ENCODE measurements at places on chromosomes 5 and 9.
A peak's percentile ranks its signal among the peaks of the same experiment; 100 is the strongest.

DNA sequence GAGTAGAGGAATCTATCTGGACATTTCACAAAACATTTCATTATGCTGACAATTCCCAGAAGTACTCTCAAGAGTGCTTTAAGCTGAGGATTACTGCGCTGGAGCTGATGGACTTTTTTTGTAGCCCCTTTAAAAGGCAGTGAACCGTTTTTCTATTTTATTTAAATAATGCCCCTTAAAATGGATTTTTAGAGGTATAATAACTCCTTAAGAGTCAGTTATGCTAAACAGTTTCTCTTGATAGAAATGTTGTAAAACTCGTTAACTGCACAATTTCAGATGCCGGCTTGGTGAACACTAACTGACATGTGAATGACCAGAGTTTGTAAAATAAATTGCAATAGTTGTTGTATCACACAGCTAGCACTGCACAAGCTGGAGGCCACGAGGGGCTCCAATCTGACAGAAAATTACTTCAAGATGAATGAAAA lies 174.0 kb downstream of the NR2F1-AS1 start:
- DNase-seq: no peak

DNA sequence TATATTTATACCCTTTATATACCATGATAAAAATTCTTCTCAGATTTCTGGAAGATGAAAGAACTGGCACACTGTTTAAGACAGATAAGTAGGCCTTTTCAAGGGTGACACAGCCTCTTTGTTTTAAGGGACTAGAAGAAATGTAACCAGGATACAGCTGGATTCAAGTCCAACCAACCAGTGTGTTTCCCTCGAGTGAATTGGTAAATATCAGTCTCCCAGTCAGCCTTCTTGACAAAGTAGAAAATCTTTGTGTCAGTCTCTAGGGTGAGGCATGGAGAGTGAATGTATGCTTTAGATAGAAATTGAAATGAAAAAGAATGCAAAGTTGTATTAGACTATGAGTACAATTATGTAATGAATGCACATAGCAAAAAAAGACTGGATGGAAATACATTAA lies 119.1 kb downstream of the ZDHHC21 start:
- DNase-seq: no peak

DNA sequence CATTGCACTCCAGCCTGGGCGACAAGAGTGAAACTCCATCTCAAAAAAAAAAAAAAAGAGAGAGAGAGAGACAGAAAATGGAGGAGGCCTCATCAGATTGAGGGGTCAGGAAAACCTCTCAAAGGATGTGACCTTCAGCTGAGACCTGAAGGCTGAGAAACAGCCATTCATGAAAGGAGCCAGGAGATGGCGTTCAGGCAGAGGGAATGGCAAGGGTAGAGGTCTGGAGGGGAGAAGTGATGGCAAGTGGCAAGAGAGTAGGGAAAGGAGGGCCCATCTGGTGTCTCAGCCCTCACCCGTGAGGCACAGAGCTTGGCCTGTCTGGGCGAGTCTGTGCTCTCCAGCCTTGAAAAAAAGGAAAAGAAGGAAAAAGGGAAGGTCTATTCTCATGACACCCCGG lies 17.0 kb downstream of the CAMK2A start:
- DNase-seq: no peak

DNA sequence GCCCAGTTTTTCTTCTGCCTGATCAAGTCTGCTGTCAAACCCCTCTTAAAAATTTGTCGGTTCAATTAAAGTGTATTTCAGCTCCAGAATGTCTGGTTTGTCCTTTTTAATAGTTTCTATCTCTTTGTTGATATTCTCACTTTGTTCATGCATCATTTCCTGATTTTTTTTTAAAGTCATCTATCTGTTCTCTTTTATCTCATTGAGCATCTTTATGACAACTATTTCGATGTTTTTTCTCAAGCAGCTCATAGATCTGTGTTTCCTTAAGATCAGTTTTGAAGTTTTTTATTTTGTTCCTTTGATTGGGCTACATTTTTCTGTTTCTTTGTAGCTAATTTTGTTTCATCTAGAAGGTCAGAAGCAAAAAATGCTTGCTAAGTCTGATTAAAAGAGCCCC lies 53.7 kb downstream of the FGD3 start:
- DNase-seq: no peak

GRCh38 chr9:112479221-112479620 lies 7.4 kb upstream of the KIAA1958 start:
- no peak for DNase-seq

GRCh38 chr5:107672211-107673038 lies 1.7 kb upstream of the EFNA5 start:
- DNase-seq: no peak

DNA sequence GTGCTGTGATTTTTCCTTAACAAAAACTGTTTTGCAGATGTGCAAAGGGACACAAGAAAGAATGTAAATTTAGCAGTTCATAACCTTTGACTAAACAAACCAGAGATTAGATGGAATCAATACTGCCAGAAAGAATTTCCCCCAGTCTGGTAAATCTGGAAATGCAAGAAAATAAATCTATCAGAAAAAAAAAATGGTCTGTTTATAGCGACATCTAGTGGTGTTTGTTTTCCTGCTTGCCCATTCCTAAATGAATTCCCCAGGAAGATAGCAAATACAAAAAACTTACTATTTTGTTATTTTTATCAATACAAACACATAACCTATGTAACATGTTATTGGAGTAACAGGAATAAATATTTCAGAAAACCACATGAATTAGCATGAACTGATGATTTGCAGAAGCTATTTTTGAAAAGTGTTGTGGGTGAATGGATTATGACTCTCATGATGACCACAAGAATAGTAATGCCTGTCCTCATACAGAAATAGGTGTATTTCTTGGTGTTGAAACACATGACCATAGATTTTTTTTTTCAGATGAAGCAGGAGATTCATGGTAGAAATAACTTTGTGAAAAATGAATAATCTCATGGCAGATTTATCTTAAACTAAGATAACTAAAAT lies 1703.8 kb downstream of the MAT2B start:
- no peak for DNase-seq

DNA sequence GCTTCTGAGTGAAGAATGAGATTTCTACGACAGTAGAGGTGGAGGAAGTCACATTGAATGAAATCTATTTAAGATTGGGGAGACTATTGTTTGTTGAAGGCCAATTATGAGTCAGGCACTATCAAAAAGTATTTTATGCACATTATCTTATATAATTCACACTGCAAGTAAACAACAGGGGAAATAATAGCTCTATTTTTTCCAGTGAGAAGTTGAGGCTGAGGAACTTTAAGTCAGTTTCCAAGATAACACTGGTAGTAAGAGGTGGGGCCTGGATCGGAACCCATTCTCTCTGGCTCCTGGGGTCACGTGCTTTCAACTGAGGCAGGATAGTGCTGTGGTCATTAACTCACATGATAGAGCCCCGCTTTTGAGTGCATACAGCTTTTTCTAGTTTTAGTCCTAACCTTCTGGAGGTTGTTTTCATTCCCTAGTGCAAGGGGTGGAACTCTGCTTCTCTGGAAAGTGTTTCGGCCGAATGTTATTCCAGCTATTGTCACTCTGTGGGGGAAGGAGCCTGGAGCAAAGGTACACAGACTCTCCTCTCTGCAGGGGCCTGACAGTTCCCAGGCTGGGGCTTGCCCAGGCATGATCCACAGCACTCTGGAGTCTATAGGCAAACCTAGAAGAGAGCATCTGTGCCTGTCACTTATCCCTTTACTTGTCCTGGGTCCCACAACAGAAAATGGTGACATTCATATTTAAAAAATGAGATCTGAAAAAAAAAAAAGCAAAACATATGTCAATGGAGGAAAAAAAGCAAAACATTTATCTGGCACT lies 352.4 kb upstream of the ACTBL2 start:
- no peak for DNase-seq

GRCh38 chr9:92639791-92640271 lies 30.1 kb downstream of the IPPK start:
- no peak for DNase-seq

GRCh38 chr9:35452481-35452880 lies 37.4 kb upstream of the RUSC2 start:
- DNase-seq: no peak

GRCh38 chr9:79883073-79883645 lies 311.4 kb downstream of the TLE4 start:
- peak; percentile 19 for DNase-seq

DNA sequence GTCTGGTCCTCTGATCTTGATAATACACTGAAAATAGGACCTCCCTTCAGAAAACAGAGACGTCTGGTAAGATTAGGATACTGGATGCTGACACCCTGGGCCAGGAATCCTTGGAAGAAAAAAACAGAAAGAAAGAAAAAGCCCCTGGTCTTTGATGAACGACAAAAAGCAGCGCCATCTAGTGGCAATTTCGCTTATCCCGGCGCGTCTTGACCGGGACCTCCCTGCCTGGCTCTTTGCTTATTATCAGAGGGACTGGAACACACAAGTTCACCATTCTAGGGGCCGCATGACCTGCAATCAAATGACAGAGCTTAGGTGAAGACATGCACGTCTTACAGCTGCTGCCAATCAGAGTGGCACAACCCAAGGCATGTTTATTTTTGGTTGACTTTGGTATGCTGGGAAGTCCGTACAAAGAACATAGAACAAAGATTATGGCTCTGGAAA lies 114.9 kb upstream of the NFIB start:
- peak; percentile 3 for DNase-seq

- peak; percentile 96 for DNase-seq
These were observed at the start of the genes PTRH1 and TTC16 for GRCh38 chr9:127715470-127716337. TSS of gene PTRH1 (minus strand) at chr9:127715663. CDS start at chr9:127715639, 24 bp downstream. TSS of gene TTC16 (plus strand) at chr9:127716079. CDS start at chr9:127716146, 67 bp downstream.

DNA sequence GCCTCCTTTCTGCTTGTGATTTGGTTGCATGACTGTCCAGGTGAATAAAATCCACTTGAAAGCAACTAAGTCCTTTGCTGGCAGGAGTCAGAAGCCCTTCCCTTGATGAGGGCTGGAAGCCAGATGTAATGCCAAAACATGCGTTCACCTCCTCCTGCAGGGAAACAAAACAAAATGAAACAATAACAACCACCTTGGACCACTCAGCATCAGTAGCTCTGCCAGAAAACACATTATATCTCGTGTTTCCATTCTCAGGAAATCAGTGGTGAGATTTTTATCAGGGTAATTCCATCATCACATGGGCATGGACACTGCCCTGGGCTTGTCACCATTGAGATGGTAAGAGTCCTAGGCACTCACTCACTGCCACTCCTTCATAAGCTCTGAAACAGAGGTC lies 350.3 kb upstream of the ACTBL2 start:
- no peak for DNase-seq

- no peak for DNase-seq
These were observed 77.6 kb downstream of the CACNA1B start for GRCh38 chr9:137955224-137955570.

DNA sequence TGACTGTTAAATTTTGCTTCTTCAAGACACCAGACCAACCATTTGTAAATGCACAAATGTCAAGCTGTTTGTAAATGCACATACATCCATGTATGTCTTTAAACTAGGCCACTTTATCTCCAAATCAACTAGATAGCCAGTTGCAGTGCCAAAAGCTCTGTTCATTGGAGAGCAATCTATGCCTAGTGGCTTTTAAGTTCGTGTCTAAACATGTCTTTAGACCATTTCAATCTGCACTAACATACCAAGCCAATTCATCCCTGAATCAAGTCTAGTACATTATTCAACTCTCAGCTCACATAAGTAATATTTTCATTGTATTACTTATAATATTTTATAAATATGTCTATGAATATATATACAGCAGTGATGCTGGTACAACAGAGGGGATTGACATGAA lies 985.9 kb downstream of the CDH18 start:
- DNase-seq: no peak

DNA sequence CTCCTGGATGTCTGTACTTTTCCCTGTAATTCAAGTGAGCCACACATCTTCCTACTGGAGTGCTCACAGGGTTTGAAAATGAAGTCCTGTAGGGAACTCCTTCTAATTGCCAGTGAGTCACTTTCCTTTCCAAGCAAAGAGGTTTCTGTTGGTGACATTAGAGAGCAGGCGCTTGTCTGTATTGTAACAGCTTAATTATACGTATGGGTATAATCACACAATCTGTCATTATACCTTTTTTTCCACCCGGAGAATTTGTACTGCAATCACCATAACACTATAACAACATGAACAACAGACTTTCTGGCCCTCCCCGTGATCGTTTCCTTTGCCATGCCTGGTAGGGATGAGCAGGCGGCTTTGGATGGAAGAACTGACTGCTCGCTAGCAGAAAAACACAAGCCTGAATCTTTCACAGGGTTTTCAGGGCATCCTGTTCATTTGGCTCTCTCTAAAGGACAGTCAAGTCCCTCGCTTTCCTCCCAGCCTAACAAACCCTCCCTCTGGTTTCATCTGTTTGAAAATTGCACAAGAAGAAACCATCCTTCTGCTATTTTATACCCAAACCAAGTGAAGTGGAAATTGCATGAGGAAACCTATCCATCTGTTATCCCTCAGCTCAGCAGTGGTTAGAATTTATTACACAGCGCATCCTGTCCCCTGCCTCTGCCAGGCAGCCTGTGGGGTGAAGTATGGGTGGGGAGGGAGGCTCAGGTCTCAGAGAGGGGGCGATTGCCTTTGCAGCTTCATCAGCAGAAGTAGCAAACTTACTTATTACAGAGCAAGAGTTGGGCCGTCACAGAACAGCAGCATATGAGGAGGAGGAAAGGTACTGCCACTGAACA lies 307.0 kb upstream of the TLE4 start:
- DNase-seq: no peak

DNA sequence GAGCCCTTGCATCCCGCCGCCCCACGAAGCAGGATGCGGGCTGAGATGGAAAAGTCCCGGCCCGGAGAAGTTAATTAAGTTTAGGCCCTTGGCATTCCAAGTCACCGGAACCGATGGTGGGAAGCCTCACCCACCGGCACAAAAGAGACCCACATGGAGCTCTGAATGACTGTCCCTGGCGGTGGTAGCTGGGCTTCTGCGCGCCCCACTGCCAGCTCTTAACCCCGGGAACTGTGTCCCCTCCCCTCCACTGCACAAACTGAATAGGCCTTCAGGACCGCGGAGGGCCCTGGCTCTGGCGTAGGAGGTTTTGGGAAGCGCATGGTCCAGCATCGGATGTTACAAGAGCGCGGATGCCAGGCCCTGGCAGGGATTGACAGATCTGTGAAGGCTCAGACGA lies 291.1 kb upstream of the TUT7 start:
- DNase-seq: no peak

DNA sequence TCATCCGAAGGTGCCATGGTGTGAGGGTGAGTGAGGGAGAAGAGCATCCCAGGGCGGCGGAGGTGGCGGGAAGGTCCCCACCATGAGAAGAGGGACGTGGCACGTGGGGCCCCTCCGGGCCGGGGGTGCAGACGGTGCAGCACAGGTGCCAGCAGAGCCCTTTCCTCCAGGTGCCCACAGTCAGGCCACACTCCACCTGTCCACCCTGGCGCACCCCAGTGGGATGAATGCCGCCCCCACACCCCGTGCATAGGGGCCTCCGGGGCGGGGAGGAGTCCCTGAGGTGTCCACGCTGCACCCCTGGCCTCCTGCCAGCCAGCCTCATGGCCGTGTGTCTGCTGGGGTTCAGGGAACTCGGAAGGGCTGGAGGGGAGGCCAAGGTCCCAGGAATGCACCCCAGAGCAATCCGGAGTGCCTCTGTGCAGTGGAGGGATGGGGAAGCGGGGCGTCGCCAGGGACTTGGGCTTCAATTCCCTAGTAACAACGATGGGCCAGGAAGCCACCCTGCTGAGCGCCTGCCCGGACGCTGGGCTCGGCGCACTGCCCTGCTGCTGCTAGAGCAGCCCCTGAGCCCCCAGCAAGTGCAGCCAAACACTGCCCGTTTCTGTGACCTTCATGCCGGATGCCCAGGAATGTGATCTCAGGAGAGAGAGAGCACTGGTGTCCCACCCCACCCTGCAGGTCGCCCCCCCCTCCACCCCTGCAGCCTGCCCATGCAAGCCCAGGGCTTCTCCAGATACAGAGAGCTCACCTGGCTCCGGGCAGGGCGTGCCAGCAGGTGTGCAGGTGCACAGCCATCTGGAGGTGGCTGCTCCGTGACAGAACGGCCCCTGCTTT lies 8.8 kb upstream of the NACC2 start:
- no peak for DNase-seq
